ENCODE measurements at places on chromosomes 1 and 21. TPM values are rescaled to one million over a fixed set of nuclear protein-coding genes. Genes with fewer than 3 reads are reported as not detected.

The PLD5 gene
- total RNA-seq, result 0.89 TPM

The RGS16 gene
- 2.9 TPM for total RNA-seq

GRCh38 chr1:19488136-19488535 is 2.8 kb upstream of the CAPZB start:
- no peak for DNase-seq

DNA sequence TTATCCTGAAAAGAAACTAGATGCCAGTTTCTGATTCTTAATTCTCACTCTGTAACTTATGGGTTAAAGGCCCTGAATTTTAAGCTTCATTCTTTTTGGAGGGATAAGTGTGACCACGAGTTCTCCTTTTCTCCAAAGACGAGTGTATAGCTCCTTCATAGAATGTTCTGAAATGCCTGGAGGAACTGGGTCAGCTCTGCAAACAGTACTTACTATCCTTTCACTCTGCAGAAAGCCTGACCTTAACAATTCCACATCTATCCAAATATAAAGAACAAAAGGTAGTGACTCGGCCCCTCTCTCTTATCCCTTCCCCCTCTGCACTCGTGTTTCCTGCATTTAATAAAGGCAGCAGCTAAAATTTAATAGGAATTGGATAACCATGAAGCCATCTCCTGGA is 150.5 kb downstream of the LYPLAL1 start:
- DNase-seq, result no peak

GRCh38 chr1:168960595-168960994 is 145.9 kb upstream of the ATP1B1 start:
- no peak for DNase-seq

The SFN gene
- 89.0 TPM for total RNA-seq

DNA sequence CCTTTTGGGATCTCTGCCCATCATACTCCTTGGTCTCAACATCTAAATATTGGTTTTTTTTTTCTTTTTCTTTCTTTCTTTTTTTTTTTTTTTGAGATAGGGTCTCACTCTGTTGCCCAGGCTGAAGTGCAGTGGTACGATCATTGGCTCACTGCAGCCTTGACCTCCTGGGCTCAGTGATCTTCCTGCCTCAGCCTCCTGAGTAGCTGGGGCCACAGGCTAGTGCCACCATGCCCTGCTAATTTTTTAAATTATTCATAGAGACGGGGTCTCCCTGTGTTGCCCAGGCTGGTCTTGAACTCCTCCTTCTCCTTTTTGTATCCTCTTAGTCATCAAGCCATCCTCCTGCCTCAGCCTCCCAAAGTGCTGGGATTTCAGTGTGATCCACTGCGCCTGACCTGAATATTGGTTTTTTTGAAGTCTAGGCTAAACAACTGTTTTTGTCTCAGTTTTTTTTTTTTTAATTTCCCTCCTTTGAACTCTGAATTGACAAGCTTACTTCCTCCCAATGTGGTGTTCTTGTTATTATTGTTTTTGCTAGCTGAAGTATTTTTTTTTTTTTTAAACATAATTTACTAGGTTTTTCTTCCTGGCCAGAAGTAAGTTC is 30.9 kb downstream of the MAPKAPK2 start:
- DNase-seq, result no peak

GRCh38 chr1:246152986-246153431 is 354.1 kb downstream of the SMYD3 start:
- no peak for DNase-seq

GRCh38 chr1:226627924-226628611 is 79.5 kb downstream of the STUM start:
- no peak for DNase-seq

The TTLL10 gene
- not detected for total RNA-seq

- DNase-seq, result no peak
These were observed 140.6 kb downstream of the VPS13D start for GRCh38 chr1:12370333-12370975.

- no peak for DNase-seq
These were observed 29.4 kb downstream of the S100A6 start for GRCh38 chr1:153506386-153506785.

The SPATA46 gene
- total RNA-seq, result not detected

DNA sequence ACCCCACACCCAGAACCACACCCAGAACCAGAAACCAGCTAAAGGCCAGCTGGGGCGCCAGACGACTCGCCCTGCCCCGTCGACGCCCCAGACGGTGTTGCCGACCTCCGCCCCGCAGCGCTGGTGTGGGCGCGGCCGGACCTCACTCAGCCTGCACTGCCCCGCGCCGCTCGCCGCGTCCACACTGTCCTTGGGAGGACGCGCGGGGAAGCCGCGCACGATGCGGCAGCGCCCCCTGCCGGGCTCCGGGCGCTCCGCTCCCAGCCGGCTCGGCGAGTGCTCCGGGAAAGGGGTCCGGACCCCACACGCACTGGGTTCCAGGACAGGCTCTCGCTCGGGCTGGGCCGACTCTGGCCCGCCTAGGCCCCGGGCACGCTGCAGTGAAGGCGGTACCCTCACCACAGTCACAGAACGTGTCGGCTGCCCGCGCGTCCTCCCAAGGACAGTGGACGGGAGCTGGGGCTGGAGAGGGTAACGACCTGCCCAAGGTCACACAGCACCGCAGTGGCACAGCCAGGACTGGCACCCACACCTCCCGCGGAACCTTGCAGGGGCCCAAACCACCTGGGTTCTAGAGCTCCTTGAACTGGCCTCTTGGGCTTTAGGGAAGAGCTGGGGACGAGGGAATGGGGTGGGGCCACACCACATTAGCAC is 90.2 kb downstream of the DMRTA2 start:
- DNase-seq, result no peak

DNA sequence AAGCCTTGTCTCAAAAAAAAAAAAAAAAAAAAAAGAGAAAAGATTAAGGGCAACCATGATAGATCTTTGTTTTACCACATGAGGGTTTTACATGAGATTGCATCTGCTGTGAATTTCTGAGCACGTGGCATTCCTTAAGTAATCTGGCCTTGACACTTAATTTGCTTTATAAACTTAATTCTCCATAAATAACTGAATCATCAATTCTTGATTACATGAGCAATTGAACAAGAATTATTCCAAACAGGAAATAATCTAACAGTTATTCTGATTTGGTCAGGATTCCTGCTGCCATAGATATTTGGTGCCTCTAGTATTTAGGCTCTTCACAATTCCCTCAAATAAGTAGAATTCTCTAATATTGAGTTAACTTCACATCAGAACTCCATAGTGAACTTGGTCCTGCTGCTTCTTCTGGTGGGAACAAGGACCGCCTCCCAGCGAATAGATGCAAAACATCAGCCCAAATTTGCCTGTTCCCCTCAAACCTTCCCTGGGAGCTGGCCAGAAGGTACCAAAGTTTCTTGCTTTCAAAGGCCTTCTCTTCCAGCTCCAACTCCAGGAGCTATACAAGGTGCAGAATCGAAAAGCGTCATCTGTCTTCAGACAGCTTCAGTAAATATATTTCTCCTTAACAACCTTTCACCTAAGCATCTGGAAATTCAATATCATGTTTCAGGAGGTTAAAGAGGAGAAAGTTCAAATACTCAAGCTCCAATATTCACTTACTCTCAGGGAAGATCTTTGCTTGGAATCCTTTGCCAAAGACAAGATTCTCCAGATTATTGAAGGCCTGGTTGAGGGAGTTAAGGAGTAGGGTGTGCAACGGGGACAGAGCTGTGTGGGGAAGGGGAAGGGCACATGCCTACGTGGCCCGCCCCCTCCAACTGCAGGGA is 1.0 kb downstream of the KRTCAP2 start:
- DNase-seq, result no peak

DNA sequence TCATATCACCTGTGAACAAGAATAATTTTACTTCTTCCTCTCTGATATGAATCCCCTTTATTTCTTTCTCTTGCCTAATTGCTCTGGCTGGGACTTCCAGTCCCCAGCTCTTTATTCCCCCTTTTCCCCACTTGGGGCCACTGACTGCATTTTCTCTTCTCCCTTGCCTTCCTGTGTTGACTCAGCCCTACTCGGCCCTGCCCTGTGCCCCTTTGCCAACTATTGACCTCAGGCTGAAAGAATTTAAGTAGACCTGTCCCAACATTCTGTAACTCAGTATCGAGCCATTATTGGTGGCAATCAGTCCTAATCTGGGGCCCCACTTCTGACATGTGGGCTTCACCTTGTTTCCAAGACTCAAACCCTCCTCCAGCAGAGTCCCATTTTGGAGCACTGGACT is 60.6 kb upstream of the STUM start:
- DNase-seq, result no peak

- DNase-seq, result peak; percentile 95
These were observed 114.4 kb upstream of the GADD45A start for GRCh38 chr1:67570486-67571143.

DNA sequence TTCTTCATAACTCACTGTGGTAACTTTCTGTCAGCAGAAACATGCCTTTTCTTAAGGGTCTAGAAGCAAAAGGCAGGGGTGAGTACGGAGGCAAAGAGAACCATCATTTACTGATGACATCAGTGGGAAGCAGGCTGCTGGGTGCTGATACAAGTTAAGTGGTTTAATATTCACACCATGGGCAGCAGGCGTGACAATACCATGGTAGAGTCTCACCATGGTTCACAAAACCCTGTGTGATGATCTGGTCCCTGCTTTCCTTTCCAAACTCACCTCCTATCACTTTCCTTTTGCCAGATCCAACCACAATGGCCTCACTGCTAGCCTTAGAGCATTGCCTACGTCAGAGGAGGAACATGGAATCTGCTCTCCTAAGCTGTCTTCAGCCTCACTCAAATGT is 8.7 kb downstream of the MAB21L3 start:
- peak; percentile 78 for DNase-seq

DNA sequence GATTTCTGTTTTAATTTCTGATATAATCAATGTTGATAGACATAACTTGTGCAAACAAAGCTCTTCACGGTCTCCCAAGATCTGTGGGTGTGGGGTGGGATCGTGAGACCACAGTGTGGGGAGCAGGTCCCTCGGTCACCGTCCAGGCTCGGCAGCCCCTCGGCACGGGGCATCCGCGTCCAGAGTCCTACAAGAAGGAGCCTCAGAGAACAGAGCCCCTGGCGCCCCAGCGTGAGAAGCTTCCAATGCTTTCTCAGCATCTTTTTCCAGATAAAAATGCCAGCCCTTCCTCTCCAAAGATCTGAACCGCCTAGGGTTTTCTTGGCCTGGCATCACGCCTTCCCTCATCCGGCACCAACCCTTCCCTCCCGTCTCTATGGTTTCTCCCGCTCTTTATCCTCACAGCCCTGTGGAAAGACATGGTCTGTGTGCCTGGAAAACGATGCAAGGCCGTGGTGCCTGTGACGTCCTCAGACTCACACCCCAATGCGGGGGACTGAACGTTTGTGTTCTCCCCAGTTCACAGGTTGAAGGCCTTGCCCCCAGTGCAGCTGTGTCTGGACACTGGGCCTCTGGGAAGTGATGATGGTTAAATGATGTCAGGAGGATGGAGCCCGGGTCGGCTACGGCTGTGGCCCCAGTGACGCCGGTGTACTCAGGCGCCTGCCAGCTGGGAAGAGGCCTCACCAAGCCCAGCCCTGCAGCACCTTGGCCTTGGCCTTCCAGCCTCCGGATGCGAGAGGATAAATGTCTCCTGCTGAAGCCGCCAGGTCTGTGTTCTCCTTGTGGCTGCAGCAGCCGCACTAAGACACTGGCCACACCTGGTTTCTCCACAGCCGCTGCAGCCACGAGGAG is 45.9 kb upstream of the COL6A2 start:
- no peak for DNase-seq

The FMO5 gene
- 0.38 TPM for total RNA-seq

- no peak for DNase-seq
These were observed 113.0 kb upstream of the UBE2U start for GRCh38 chr1:64090436-64090835.

The GNG4 gene
- total RNA-seq, result 0.54 TPM

DNA sequence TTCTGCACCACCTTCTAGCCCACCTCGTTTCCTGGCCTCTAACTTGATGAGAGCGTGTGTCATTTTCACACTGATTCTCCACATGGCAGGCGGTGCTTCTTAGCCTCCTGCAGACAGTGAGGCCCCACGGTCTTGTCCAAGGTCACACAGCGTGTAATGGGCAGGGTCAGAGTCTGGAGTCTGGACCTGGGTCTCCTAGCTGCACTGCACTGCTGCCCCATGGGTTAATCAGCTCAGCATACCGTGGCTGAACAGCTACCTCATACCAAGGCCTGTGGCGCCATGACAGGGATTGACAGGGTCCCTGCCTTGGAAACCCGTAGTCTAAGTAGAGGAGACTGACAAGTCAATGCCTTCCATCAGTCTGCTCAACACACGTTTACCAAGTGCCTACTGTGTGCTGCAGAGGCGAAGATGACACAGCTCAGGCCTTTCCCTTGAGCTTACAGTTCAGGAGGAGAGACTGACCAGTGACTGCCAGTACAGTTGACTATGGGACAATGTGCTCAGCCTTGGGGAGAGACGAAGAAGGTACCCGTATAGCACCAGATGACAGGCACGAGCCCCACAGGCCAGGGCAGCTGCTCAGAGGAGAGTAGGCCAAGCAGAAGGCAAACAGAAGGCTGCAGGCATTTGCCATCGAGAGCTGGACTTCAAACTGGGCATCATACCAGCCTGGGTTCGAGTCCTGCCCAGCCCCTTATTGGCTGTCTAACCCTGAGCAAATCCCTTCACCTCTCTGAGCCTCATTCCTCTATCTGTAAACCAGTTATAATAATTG is 5.5 kb downstream of the PCSK9 start:
- DNase-seq, result no peak

The ADORA3 gene
- total RNA-seq, result not detected

DNA sequence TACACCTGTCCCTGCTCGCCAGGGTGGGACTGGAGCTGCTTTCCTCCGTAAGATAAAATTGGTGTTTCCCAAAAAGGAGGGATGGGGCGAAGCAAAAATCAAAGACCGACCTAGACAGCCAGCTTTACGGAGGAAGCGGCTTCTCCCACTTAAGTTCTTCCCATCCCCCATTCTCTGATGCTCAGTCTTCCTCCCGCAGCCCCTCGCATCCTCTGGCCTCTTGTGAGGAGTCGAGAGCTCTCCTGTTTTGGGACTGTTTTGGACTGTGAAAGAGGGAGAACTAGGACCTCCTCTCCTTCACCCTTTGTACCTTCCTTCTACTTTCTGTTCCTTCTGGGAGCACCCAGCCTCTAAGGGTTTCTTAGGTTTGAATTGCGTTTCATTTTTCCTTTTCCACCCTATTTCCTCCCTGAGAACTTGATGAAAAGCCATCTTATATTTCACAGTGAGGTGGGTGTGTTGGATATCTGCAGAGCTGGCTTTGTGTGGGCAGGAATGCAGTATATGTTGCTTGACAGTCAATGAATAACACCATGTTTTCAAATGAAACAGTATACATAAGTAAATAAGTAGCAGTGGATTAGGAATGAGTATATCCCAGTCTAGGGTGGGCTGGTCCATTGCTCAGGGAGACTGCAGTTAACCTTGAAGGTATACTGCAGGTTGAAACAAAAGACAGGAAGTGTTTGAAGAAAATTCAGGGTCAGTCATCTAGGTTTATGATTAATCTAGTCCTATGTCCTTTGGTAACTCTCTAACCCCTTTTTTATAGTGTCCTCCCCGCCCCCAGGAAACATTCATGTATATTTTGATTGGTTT is 848 bp downstream of the CTTNBP2NL start:
- DNase-seq, result no peak

- DNase-seq, result no peak
These were observed at the start of gene CYP2J2 for GRCh38 chr1:59926381-59927123. TSS of gene CYP2J2 (minus strand) at chr1:59926773. CDS start at chr1:59926746, 27 bp downstream.

The CD1D gene
- total RNA-seq, result 0.34 TPM

Data from kidney epithelial cell (primary cell).